HCT116 (cell line): ENCODE measurements at places on chromosomes 2 and 18. TPM values are rescaled to one million over a fixed set of nuclear protein-coding genes. Genes with fewer than 3 reads are reported as not detected.
A peak's percentile ranks its signal among the peaks of the same experiment; 100 is the strongest.

The EGR4 gene
- 0.37 TPM for total RNA-seq

- H3K27ac ChIP-seq: no peak overlapping the region
- H3K27me3 ChIP-seq: no peaks in the 10 kb centered on the region
- H3K4me3 ChIP-seq: no peak overlapping the region
- DNase-seq: no peak
- H3K36me3 ChIP-seq: no peaks in the 10 kb centered on the region
These were observed 104.6 kb downstream of the RTN4 start for GRCh38 chr2:54945391-54946219.

DNA sequence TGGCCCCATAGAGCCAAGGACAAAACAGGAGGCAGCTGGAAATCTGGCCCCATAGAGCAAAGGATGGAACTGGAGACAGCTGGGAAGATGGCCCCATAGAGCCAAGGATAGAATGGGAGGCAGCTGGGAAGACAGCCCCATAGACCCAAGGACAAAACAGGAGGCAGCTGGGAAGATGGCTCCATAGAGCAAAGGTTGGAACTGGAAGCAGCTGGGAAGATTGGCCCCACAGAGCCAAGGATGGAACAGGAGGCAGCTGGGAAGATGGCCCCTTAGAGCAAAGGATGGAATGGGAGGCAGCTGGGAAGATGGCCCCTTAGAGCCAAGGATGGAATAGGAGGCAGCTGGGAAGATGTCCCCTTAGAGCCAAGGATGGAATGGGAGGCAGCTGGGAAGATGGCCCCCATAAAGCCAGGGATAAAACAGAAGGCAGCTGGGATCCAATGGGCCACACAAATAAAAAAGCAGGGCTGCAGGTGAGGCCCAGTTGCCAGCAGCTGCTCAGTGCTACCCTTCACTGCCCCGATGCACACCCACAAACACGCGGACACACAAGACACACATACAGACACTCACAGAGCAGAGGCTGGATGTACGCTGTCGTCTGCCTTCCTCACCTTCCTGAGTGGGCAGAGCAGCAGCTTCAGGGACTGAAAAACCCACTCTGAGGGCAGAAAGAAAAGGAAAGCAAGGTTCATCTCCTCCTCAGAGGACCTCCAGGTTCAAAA, 505.4 kb upstream of the MYT1L start:
- no peak overlapping the region for H3K4me3 ChIP-seq
- no peaks in the 10 kb centered on the region for H3K4me1 ChIP-seq
- no peak for DNase-seq
- H3K27ac ChIP-seq: no peak overlapping the region
- H3K36me3 ChIP-seq: no peaks in the 10 kb centered on the region

DNA sequence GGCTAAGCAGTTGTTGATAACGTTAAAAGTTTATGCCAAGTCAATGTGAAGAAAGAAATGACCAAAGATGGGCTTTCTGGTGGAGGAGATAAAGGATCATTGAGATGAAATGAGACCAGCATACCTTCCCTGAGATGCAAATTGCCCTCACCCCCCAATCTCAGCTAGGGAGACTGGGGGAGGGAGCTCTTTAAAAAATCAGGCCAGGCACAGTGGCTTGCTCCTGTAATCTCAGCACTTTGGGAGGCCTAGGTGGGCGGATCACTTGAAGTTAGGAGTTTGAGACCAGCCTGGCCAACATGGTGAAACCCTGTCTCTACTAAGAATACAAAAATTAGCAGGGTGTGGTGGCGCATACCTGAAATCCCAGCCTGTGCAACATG, 30.9 kb upstream of the KCMF1 start:
- DNase-seq: no peak
- H3K27me3 ChIP-seq: no peaks in the 10 kb centered on the region
- no peak overlapping the region for H3K27ac ChIP-seq
- no peak overlapping the region for H3K4me3 ChIP-seq
- H3K4me1 ChIP-seq: peaks cover 19% of the 10 kb centered on the region

DNA sequence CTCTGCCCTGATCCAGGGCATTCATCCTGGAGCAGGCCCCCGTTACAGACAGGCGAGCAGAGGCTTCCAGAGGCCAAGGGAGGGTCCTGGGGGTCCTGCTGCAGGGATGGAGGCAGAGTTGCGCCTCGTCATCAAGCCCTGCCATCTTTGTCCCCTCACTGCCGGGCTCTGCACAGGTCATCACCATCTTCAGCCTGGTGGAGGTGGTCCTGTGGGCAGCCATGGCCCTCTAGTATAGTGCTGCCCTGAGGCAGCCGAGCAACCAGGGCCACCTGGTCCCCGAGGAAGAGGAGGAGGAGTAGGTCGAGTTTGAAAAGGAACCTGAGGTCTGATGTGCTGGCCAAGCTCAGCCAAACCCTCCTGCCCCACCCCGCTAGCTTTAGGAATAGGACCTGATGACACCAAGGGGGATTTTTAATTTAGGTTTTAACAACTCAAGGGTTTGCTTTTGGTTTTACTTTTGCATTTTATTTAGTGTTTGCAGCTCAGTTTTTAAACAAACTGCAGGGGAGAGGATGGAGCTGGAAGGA, 8.8 kb upstream of the ALPI start:
- no peaks in the 10 kb centered on the region for H3K27me3 ChIP-seq
- H3K36me3 ChIP-seq: no peaks in the 10 kb centered on the region
- H3K27ac ChIP-seq: no peak overlapping the region
- DNase-seq: no peak

GRCh38 chr2:218263817-218264641, 3.2 kb downstream of the GPBAR1 start:
- no peaks in the 10 kb centered on the region for H3K27me3 ChIP-seq
- H3K4me1 ChIP-seq: no peaks in the 10 kb centered on the region
- H3K4me3 ChIP-seq: no peak overlapping the region
- H3K36me3 ChIP-seq: peaks cover 14% of the 10 kb centered on the region

DNA sequence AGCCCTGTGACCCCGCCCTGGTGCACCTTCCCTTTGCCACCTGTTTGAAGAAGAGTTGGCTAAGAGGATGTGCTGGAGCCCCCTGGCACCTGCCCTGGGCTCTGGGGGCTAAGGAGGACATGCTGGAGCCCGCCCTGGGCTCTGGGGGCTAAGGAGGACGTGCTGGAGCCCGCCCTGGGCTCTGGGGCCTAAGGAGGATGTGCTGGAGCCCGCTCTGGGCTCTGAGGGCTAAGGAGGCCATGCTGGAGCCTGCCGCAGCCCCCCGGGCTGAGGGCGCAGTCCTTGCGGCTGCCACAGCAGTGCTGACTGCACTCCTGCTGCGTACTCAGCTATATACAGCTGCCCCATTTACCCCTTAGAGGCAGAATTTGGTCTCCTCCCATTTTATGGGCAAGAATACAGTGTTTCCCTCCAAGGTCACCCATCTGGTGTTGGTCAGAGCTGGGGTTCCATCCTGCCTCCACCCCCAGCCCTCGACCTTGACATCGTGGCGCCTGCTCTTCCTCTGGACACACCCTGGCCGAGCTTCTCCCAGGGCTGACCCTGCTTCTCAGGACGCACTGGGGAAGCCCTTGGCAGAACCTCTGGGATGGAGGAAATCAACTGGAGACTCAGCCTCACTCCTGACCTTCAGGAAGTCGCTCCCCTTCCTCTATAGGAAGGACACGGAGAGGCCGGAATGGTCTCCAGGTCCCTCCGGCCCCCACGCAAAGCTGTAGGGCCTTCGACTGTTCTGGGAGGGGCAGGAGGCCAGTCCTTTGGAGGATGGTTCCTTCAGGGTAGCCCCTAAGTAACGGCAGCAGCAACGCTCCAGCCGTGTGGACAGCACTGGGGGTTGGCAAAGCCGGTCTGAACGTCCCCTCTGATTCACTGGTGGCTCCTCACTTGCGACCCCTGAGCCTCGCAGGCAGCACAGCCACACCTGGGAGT, 65.0 kb upstream of the HPCAL1 start:
- H3K27me3 ChIP-seq: no peaks in the 10 kb centered on the region
- H3K4me1 ChIP-seq: no peaks in the 10 kb centered on the region
- no peaks in the 10 kb centered on the region for H3K36me3 ChIP-seq
- H3K27ac ChIP-seq: no peak overlapping the region
- no peak for DNase-seq

GRCh38 chr2:95053543-95053942, 28.0 kb downstream of the MAL start:
- DNase-seq: no peak
- H3K27me3 ChIP-seq: peaks cover 12% of the 10 kb centered on the region; the same call in 1 of the 2 replicates
- H3K36me3 ChIP-seq: no peaks in the 10 kb centered on the region
- H3K4me1 ChIP-seq: no peaks in the 10 kb centered on the region
- H3K27ac ChIP-seq: no peak overlapping the region

- H3K36me3 ChIP-seq: no peaks in the 10 kb centered on the region
- H3K27ac ChIP-seq: no peak overlapping the region
- H3K27me3 ChIP-seq: no peaks in the 10 kb centered on the region
These were observed 446.6 kb downstream of the IRS1 start for GRCh38 chr2:226352941-226353560.

DNA sequence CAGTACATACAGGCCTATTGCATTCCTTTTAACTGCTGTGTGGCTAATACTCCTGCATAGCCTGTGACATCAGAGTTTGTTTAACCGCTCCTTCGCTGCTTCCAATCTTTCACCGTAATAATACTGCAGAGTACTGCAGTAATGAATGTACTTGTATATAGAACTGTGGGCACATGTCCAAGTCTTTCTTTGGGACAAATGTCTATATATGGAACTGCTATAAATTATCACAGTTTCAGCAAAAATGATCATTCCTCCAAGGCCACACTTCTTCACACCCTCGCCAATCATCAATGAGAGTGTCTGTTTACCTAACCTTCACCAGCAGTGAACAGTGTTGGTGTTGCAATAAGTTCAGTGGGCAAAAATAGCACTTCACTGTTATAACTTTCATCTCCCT, 230.4 kb downstream of the SP3 start:
- no peak for DNase-seq
- H3K36me3 ChIP-seq: no peaks in the 10 kb centered on the region
- H3K4me3 ChIP-seq: no peak overlapping the region
- no peak overlapping the region for H3K27ac ChIP-seq
- H3K27me3 ChIP-seq: no peaks in the 10 kb centered on the region
- no peaks in the 10 kb centered on the region for H3K4me1 ChIP-seq

GRCh38 chr2:57884281-57884680, 162.3 kb upstream of the VRK2 start:
- no peak overlapping the region for H3K27ac ChIP-seq
- H3K4me1 ChIP-seq: peaks cover 11% of the 10 kb centered on the region; the same call in 1 of the 2 replicates
- H3K36me3 ChIP-seq: no peaks in the 10 kb centered on the region
- H3K27me3 ChIP-seq: no peaks in the 10 kb centered on the region

DNA sequence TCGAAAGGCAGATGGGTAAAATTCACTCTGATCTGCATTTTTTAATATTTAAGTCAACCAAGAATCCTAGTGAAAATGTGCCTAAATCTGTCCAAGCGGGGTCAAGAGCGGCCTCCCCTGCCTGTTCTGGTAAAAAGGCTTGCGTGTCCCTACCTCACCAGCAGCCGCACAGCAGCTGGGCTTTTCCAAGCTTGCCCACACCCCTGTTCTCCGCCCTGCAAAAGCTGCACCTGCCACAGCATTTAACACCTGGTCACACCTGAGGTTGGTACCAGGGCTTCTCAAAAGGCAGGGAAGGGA, 25.8 kb upstream of the TMEM182 start:
- peak overlapping the region; percentile 53; the same call in 1 of the 2 replicates for H3K27ac ChIP-seq
- DNase-seq: no peak
- H3K36me3 ChIP-seq: peaks cover 1% of the 10 kb centered on the region; the same call in 1 of the 2 replicates
- H3K4me1 ChIP-seq: peaks cover 18% of the 10 kb centered on the region

- no peak for DNase-seq
- H3K4me1 ChIP-seq: no peaks in the 10 kb centered on the region
- H3K36me3 ChIP-seq: no peaks in the 10 kb centered on the region
- H3K27ac ChIP-seq: no peak overlapping the region
These were observed 84.6 kb downstream of the FBXO15 start for GRCh38 chr18:74063023-74063422.

- no peak overlapping the region for H3K4me3 ChIP-seq
- no peaks in the 10 kb centered on the region for H3K27me3 ChIP-seq
- H3K27ac ChIP-seq: no peak overlapping the region
- no peaks in the 10 kb centered on the region for H3K4me1 ChIP-seq
These were observed 52.9 kb upstream of the NCOA1 start for GRCh38 chr2:24438106-24438505.
